ENCODE measurements at places on chromosomes 3 and 15.

GRCh38 chr3:50102558-50102957 is 13.8 kb downstream of the RBM5 start:
- no peak for DNase-seq

DNA sequence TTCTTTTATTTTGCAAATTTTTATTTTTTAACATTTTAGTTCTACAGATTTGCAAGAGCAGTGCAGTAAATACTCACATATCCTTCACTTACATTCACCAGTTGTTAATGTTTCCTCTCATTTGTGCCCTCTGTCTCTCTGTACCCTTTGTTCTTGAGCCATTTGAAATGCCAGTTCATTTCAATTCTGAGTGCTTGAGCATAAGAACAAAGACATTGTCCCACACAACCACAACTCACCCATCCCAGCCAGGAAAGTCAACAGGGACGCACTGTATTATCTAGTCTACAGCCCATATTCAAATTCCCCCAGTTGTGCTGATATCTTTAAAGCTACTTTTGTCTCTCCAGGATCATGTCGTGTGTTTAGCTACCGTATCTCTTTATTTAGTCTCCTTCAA is 141.4 kb upstream of the SLC6A11 start:
- DNase-seq: no peak

DNA sequence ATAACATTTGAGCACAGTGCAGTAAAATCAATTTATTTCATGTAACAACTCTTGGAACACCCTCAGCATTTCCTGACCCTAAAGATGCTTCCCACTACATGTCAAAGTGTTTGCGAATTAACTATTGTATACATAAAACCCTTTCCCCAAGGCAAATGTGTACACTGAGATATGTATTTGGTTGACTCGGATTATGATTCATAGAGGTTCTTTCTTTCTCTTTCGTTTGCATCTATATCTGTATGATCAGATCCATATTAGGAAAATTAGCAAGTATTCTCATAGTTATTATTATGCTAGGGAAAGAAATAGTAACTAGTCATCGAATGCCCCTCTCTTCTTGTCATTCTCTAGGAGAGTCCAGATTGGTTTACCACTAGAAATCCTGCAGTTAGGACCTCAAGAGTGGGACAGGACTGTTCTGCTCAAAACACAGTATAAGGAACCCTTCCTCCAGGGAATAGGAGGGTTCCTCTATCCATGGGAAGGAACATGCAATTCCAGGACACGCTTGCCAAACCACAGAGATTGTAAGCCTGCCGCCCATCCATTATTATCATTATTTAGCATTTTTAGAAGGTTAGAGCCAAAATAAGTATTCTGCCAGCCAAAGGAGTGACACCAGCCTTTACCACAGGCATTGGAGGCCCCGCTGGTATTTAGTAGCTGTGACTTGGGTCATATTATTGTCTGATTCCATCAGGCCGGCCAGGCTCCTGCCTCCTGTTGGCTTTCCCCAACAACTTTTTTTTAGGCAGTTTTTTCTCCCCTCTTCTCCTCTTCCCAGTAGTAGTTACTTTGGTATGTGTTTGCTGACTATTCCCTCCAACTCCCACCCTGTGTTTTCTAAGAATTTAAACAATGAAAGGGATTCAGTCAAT is 100.7 kb downstream of the GALK2 start:
- DNase-seq: no peak

GRCh38 chr3:20186600-20187004 is 596 bp upstream of the SGO1 start:
- no peak for DNase-seq

DNA sequence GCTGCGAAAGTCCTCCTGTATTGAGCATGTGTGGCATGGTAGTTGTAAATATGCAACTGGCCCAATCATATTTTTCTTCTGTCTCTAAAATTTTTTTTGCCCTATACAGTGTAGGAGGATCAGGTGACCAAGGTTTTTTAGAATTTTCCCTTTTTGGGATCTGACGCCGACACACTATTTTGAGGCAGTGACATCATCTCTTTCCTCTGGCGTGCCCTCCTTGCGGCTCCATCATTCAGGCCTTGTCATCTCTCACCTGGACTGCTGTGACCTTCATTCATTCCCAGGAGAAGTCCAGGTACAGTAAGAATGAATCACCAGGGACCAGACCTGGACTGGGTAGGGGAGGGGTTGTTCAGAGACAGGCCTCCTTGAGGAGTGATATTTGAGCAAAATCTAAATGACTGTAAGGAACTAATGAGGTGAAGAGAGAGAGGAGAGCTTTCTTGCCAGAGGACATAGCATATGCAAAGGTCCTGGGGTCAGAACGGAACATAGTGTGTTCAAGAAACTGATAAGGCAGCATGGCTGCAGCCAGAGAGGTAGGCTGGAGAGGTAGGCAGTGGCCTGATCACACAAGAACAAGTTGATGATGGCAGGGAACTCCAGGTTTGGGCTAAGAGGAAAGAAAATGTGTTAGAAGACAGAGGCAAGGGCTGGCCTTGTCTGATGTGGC is 38.7 kb downstream of the ARNT2 start:
- no peak for DNase-seq

GRCh38 chr3:136994772-136995516 is 37.2 kb downstream of the IL20RB start:
- DNase-seq: peak; percentile 95

DNA sequence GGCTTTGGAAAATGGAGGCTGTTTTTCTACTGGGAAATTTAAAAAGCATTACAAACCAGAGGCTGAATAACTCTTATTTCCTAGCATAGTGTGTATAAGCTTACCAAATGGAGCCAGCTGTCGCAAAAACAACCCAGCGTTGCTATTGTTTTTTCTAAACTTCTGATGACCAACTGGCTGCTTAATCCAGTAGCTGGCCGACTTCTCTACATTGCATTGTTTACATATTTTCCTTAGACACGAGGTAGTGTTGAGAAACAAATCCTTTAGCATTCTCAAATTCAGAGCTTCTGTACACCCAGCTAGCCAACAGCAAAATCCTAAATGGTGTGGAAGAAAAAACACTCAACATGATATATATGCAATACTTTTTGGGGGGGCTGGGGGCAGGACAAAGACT is 161.0 kb upstream of the ADAMTS9 start:
- DNase-seq: no peak

DNA sequence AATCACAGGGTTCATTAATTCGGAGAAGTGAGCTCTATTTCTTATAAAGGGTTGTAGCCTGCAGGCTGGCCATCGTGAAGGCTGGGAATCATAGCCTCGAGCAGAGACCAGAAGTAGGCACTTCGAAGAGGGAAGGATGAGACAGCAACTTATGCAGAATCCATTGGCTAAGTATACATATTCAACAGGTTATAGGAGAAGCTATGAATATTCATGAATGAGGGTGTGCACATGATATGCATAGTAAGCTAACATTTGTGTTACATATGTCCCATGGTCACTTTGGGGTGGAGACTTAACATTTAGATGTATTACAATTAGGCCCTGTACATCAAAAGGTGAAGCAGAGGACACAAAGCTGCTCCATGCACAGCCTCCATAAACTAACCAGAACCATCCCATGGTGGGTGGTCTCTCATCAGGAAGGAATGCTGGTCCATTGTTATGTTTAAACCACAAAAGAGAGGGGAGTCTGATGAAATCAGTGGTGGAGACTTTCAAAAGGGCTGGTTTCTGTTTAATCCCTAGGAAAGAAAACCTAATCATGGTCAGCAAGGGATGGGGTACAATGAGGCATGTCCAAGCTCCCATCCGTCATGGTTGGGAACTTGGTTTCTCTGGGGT is 80.8 kb upstream of the FHIT start:
- no peak for DNase-seq

DNA sequence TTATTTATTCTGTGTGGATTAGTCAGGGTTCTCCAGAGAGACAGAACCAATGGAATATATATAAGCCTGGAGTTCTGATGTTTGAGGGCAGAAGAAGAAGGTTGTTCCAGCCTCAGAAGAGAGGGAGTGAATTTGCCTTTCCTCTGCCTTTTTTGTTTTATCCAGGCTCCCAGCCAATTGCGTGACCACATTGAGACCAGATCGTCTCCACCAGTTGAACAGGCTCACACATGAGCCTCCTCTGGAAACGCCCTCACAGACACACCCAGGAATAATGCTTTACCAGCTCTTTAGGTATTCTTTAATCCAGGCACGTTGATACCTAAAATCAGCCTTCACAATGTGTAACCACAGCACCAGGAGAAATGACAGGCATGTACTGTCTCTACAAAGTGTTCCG is 923.1 kb downstream of the TBL1XR1 start:
- no peak for DNase-seq

DNA sequence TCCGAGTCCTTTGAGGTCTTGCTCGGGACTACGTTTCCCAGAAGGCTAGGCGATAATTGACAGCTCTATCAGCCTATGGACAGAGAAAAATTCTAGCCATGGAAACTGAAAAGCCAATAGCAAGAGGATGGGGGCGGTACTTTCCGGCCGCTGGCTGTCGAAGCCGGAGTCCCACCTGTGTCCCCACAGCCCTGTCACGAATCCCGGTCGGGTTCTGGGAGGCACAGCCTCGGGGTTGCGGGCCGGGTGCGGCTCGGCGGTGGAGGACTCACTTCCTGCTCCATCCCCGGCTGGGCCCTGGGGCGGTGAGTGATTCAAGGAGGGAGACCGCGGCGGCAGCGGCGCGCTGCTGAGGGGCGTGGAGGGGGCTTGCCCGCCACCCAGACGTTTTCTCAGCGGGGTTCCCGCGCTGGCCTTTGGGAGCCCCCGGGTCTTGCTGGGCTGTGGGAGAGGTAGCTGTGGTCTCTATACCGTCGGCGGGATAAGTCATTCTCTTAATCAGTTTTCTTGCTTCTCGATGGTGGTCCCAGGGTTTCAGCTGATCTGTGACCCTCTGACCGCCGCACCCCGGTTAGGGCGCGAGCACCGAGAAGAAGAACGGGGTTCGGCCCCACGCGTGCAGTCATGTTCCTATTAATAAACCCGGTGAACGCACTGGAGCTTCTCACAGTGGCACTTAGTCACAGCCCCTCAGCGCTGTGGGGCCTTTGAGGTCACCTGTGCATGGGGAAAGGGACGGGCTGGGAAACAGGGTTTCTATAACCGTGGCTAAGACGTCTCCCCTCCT is at the start of gene ZNF774:
TSS of gene ZNF774 (plus strand) at position 178 of the 787 bp plus-strand sequence. CDS start 2,377 bp downstream, outside the sequence.
- peak; percentile 83 for DNase-seq

DNA sequence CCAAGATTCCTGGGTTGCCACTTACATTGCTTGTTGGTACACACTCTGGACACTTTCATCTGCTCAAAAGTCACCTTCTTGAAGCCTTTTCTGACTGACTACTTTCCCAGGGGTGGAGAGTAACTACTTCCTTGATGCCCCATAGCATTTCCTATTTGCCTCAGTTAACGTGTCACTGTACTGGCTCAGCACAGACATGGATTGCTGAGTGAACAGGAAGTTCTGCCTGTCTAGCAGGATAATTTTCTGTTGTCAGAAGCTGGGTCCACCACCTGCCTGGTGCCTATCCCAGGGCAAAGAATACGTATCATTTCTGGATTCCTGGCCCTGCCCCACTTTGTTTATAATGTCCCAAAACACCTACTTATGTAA is 15.3 kb upstream of the ABHD17C start:
- no peak for DNase-seq

DNA sequence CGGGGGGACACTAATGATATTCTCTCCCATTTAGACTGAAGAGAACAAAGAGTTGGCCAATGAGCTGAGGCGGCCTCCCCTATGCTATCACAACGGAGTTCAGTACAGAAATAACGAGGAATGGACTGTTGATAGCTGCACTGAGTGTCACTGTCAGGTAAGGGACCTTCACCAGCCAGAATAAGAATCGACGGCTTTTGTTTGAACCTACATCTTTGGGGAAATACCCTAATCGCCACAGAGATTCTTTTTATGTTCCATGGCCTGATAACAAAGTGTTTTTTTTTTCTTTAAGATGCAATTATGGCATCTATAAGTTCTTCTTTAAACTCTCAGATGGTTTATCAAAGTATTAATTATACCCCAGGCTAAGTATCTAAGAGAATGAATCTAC is 3.4 kb downstream of the THBS1 start:
- DNase-seq: no peak

GRCh38 chr3:126033051-126033745 is 50.7 kb downstream of the SLC41A3 start:
- no peak for DNase-seq

GRCh38 chr15:57144448-57144847 is 226.0 kb downstream of the TCF12 start:
- no peak for DNase-seq

GRCh38 chr15:89077750-89078149 is 10.5 kb upstream of the ABHD2 start:
- no peak for DNase-seq

Measured in NCI-H2081 treated with DMSO at 0.1 percent for 48 hours (cell line).